ENCODE measurements at places on chromosomes 2 and 18. TPM values are rescaled to one million over a fixed set of nuclear protein-coding genes. Genes with fewer than 3 reads are reported as not detected.

Gene SYT4
- 0.37 TPM for total RNA-seq

GRCh38 chr2:186325827-186326535 is 160.1 kb upstream of the ZC3H15 start:
- no peak for DNase-seq

- DNase-seq = no peak
Observed at GRCh38 chr18:36685580-36685979, 143.2 kb downstream of the TPGS2 start.

- DNase-seq = no peak
Observed at GRCh38 chr2:22748909-22749308, 636.1 kb upstream of the KLHL29 start.

Gene GIGYF2
- 43.7 TPM for total RNA-seq

DNA sequence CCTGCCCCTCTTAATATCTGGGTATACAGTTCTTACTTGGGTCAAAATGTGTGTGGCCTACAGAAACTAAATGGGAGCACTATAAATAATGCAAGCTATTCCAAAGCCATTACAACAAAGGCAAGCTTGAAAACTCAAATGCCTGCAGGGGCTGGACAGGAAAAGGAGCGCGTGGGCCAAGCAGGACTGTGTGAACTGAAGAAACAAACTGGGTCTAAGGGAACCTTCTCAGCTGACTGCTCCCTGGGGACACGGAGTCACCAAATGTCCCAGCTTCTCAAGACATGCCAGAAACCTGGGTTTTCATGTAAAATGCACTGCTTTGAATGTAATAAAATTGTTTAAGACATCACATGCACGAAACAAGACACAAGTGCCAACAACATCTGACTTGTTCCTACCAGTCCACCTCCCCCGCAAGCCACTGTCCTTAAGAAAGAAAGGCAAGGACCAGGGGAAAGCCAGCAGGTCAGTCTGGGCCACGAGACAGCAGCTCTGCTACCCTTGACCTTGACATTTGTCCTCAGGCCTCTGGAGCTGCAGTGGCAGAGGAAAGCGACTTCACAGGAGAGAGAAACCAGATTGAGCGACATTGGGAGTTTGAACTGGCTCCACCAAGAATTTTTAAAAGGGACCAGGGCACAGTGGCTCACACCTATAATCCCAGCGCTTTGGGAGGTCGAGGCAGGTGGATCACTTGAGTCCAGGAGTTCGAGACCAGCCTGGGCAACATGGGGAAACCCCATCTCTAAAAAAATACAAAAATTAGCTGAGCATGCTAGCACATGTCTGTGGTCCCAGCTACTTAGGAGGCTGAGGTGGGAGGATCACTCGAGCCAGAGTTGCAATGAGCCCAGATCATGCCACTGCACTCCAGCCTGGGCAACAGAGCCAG is 89.7 kb upstream of the SH3BP4 start:
- no peak for DNase-seq

DNA sequence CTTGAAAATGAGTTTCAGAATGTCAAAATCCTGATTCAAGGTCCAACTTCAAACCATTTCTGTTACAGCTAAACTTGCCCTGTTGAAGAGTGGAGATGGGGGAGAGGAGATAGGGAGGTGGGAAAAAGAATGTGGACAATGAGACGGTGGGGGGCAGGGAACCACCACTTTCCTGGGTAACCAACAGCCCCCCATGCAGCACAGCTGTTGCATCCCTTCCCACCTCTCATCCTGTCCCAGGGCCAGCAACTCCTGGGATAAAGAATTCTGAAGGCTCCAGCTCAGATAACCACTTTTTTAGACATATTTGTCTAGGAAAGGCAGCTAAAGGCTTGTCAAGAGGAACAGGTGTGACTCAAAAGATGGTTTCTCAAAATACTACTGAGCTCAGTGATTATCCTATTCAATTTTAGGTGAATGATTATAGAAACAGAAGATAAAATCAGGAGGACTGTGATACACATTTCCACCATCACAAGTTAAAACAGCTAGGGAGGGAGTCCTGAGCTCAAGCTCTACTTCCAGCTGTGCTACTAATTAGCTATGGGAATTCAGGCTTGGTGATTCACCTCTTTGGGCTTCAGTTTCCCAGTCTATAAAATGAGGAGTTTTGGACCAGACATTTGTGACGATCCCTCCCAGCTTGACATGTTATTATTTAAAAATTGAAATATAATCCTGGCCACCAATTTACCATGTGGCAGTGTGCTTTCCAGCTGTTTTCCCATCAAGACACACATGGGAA is 36.3 kb downstream of the HDHD2 start:
- no peak for DNase-seq

DNA sequence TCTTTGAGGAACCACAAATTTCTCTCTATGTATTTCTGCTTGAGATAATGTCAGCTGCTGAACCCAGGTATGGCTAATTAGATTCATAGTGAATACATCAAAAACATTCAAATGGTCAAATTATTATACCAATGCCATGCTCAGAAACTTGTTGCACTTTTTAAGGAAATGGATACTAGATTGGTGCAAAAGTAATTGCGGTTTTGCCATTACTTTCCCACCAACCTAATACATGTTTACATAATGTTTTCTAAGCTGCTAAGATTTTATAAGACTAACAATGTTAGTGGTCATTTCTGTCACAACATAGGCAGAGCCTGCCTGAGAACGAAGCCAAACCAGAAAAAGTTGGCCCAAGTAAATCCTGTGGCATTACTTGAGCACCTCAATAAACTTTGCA is 568.2 kb upstream of the LRATD1 start:
- no peak for DNase-seq

Gene SNORC
- total RNA-seq = 0.25 TPM

GRCh38 chr2:164430166-164430783 is 191.0 kb downstream of the GRB14 start:
- DNase-seq = peak; percentile 34

DNA sequence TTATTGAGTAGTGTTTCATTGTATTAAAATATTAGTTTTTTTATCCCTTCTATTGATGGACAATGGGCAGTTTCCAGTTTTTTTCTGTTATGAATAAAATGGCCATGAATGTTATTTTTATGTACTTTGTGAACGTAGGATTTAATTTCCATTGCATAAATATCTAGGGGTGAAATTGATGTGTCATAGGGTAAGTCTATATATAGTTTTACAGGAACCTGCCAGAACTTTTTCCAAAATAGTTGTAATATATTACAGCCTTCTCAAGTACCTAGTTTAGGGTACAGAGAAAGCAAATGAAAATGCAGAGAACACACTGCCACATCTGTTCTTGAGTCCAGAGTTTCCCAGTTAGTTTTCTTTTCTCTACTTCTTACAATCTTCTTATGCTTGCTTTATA is 378.6 kb downstream of the MEIS1 start:
- no peak for DNase-seq

Gene NLRC4
- total RNA-seq = not detected

DNA sequence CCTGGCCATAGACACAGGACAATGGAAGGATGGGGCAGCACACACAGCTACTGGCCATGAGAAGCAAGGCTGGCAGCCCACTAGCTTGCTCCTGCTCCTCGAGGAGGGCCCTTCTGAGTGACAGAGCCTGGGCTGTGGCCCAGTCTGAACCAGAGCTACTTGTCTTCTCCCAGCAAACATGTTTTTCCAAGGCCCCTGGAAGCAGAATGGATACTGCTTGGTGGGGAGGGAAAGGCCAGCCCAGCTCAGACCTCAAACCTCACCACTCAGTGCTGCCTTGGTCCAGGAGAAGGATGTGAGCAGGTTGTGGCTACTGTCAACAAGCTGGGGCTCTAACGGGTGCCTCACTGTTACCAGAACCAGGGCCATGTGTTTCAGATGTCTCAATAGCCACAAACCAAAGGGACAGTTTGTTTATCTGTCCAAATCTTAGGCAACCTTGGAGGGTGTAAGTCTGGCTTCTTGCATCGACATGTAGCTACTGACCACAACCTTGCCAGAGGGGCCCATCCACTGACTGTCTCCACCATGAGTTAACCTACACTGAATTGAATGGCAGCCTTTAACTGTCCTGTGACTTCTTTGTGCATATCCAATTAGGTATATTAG is 98.6 kb downstream of the TGFA start:
- DNase-seq = no peak

Data from H4 (cell line).